HT1080 (cell line): ENCODE measurements at places on chromosomes 6 and 20.

DNA sequence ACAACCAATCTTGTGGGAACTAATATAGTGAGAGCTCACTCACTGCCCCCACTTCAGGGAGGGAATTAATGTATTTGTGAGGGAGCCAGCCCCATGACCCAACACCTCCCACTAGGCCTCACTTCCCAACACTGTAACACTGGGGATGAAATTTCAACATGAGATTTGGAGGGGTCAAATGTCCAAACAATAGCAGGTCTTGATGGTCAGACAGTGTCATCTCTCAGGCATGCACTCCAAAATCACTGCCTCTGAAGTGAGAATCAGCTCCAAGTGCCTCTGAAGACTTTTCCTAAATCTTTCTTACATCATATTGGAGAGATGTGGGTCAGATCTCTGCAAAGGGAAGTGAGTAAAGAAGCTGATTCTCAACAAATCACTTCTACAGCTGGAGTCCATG, 13.8 kb upstream of the SAYSD1 start:
- DNase-seq = no peak

- DNase-seq = no peak
Observed at GRCh38 chr6:44661221-44662008, 273.9 kb downstream of the CDC5L start.

DNA sequence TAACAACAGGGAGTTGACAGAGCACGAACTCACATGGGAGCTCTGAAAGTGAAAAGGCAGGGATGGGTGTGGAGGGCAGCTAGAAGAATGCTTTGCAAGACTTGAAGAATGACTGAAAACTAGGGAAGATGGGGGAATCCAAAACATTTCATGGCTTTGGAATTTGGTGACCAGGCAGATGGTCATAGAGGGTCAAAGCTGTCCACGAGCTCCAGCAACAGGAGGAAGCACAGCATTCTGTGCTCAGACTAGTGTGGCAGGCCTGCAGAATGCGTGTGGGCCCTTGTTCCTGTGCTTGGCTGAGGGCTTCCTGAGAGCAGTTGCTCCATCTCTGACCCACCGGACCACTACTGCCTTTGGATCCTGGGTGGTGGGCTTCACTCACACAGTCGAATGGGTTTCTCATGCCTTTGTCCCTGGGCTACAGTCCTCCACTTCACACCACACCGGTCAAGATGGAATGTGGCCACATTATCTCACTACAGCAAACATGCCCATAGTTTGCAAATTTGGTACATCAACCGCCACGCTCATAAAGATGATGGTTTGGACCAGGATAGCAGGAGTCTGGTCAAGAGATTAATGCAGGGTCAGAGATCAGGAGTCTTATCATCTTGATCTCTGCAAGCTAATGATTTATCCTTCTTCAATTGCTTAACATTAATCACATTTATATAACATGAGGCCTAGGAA, 100.7 kb downstream of the SGK1 start:
- DNase-seq = peak; percentile 12

DNA sequence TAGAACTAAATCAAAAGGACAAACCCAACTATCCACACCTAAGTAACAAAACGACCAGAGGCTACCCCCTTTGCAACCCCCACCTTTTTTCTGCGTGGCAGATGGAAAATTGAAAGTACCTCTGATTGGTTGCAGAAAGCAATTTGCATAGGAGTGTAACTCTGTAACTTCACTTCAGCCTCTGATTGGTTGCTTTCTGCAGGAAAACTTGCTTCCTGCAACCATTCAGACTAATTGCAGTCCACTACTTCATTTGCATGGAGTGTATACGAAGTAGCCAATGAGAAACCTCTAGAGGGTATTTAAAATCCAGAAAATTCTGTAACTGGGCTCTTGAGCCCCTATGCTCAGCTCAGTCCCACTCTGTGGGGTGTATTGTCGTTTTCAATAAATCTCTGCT, 129.1 kb upstream of the OLIG3 start:
- no peak for DNase-seq

- DNase-seq = no peak
Observed at GRCh38 chr6:170086639-170087420, 204.0 kb downstream of the DLL1 start.

GRCh38 chr6:42354702-42355101, 97.0 kb downstream of the TRERF1 start:
- no peak for DNase-seq

DNA sequence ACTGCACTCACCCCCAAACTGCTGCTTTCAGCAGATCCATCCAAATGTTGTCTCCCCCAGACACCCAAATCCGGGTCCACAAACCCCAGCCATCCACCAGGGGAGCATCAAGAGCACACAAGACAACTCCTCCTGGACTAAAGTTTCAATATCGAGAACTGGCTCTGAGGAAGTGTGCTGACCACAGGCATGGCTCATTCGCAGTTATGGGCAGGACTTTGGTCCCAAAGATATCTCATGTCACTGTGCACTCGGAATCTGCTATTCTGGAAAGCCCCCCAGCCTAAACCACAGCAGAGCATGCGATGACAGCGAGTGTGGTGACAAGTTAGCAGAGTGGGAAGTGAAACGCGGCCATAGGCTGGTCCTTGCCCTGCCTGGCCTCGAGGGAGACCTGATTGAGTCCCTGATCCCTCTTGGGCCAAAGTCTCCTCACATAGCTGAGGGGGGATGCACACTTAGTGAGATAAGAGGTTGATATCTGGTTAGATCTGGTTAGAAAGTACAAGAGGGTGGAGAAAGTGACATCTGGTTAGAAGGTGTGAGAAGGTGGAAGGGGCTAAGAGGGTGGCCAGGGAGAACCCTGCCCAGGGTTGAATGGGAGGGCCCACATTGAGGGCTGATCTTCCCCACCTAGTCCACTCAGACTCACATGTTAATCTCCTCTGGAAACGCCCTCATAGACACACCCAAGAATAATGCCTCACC, 149.7 kb downstream of the MRPL14 start:
- peak; percentile 21 for DNase-seq

GRCh38 chr20:59148701-59149493, 14.7 kb upstream of the ZNF831 start:
- no peak for DNase-seq

DNA sequence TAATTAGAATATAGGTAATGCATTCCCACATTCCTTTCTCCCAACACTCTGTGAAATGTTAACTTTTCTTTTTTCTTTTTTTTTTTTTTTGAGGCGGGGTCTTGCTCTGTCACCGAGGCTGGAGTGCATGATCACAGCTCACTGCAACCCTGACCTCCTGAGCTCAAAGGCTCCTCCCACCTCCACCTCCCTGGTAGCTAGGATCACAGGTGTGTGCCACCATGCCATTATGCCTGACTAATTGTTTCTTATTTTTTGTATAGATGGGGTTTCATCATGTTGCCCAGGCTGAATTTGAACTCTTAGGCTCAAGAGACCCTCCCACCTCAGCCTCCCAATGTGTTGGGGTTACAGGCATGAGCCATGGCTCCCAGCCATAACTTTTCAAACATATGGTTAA, 135.7 kb upstream of the SHLD1 start:
- DNase-seq = no peak

- peak; percentile 46 for DNase-seq
Observed at GRCh38 chr6:83417880-83418663, 12.8 kb downstream of the ME1 start.

GRCh38 chr6:46333481-46333880, 157.8 kb downstream of the RCAN2 start:
- no peak for DNase-seq

GRCh38 chr20:43387737-43388136, 70.0 kb upstream of the SRSF6 start:
- DNase-seq = no peak

DNA sequence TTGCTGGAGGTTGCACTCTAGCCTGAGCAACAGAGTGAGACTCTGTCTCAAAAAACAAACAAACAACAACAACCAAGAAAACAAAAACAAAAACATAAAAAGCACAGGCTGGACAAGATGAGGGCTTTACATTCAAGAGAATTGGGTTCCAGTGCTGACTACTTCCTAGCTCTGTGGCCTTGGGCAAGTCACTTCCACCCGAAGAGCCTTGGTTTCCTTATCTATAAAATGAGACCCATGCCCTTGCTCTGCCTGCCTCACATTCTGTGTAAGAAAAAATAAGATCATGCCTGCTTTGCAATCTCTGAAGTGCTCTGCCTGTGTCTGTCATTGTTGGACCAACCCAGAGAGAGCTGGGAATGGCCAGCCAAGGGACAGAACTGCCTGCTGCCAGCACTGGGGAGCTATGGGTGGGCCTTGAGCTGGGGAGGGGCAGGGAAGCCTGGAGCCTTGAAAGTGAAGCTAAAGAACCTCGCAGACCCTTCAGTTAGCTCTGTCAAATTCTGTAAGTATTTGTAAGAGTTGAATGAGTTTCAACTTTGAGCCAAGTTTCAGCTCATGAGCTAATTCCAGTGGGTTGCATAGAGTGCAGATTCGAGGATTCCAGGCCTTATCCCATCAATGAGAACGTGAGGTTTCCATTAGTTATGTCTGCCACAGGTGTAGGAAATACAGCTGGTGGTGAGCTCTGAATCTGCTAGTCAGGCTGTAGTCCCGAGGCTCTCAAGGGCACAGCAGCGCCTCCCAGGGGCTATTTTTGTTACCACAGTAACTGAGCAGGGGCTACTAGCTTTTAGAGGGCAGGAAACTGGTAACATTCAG, 93.2 kb downstream of the DLGAP4 start:
- peak; percentile 61 for DNase-seq

GRCh38 chr6:47495207-47495606, 17.6 kb downstream of the CD2AP start:
- DNase-seq = no peak

DNA sequence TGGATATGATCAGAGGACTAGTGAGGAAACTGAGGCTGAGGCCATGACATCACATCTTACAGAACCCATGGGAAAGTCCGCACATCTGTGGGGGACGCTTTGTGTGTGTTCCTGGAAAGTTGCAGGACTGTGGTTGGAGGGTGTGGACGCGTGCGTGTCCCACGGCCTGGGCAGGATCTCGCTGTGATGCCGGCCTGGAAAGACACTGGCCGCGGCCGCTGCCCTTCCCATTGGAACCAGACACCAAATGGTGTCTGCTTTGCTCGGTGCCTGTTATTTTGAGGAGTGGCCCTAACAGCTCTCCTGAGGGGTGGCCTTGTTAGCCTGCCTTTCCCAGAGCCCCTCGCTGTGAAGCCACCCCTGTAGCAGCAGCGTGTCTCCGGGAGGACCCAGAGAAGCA, 41.1 kb downstream of the DLL1 start:
- no peak for DNase-seq

- DNase-seq = no peak
Observed at GRCh38 chr20:9160757-9161156, 91.9 kb downstream of the PLCB4 start.

GRCh38 chr6:35724059-35724458, 12.8 kb upstream of the ARMC12 start:
- DNase-seq = no peak

DNA sequence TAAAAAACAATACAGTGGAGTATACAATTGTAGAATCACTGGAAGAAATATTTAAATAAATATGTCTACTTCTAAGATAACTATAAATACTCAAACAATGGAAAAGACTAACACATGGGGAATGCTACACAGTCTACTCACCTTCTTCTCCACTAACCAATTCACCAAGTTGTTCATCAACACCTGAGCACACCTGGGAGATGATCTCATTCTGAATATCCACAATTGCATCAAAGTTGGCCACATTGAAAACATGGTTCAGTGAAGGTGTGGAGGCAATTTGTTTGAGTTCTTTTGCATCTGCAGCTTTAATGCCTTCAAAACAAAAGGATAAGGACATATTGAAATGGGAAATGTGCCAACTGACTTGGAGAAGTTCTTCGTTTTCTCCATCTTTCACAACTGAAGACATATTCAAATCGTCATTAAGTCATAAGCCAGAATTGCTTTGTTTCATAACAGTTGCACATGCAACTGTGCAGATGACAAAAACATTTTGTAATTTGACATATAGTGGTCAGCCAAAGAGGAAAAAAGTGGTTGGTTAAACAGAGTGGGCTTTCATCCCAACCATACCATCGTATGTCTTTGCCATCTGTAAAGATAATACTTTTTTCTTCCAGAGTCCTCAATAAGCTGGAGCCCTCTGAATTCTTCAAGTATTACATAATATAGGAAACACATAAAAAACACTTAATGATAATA, 17.5 kb downstream of the COL12A1 start:
- no peak for DNase-seq

DNA sequence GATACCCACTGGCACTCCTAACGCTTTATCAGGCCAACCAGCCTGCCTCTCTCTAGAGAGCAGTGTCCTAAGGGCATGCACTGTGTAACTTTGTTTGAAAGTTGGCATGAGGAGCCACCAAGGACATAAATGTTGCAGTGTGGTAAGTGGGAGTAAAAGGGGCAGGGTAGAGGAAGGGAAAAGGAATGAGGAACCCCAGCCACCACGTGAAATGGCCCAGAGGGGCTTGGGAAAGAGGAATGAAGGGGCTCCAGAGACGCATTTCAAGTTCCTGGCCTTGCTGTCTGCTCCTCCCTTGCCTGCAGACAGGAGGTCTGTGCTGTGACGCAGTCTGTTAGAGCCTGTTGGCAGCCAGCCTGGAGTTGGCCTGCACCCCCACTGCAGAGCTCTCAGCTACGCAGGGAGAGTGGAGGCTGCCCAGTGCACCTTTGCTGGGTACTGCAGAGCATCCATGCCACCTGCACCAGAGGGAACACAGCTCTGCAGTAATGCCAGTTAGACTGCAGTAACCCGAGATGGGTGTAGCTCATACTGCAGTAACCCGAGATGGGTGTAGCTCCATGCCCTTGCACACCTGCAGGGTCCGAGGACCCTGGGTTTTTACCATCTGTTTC, 86.8 kb upstream of the SNAP25 start:
- peak; percentile 58 for DNase-seq

GRCh38 chr6:78192057-78192456, 539.2 kb downstream of the MEI4 start:
- DNase-seq = no peak

- DNase-seq = peak; percentile 5
Observed at GRCh38 chr6:137370871-137371633, 123.1 kb downstream of the OLIG3 start.

- DNase-seq = no peak
Observed at GRCh38 chr6:106788761-106789160, 159.4 kb downstream of the QRSL1 start.

DNA sequence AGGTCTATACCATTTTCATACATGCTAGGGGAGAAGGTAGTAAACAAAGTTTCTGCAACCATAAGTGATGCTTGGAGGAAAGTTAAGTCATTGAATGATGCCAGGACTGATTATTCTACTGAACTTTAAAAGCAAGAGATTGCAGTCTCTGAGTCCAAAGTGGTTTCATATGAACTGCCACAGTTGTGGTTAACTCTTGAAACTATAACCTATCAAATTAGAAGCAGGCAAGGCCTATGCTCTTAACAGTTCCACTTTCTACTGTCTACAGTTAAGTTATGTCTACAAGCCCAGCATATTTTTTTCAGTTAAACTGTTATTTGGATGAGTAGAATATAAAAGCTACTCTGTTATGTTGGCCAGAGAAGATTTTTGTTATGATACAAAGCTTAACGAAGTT, 326.5 kb upstream of the RUNX2 start:
- DNase-seq = no peak

DNA sequence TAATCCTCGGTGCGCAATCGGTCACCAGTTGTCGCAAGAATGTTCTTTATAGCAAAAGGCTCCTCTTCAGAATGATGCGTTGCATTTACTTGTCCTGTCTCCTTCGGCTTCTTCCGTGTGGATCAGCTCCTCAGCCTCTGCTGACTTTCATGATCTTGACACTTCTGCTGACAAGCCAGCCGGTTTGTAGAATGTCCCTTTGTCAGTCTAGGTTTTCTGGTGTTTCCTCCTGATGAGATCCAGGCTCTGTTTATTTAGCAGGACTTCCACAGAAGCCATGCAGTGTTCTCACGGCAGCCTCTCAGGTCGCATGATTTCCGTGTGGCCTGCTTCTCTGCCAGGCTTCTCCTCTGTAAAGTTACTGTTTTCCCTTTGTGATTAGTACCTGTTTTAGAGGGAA, 66.9 kb downstream of the STX11 start:
- DNase-seq = no peak
